Left ventricle myocardium inferior (tissue), 1 donor: ENCODE measurements at places on chromosomes 12 and 14.

DNA sequence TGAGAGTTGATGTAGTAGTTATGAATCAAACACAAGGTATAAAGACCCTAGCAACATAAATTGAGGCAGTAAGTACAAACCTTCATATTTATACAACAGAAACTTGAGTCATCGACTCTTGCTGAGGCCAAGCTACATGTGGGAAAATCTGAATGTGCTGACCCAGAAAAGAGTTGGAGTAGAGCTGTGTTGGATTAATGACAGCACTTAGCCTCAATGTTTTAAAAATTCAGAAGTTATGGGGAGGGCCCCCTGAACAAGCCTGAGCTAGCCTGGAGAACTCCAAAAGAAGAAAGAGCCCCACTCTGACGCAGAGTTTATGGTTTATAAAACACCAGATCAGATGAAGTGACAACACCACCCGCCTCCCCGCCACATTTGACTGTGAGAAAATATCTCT, 100.0 kb downstream of the DUSP6 start:
- no peak overlapping the region for H3K27ac ChIP-seq
- peaks cover 33% of the 10 kb centered on the region for H3K4me1 ChIP-seq
- no peaks in the 10 kb centered on the region for H3K36me3 ChIP-seq

DNA sequence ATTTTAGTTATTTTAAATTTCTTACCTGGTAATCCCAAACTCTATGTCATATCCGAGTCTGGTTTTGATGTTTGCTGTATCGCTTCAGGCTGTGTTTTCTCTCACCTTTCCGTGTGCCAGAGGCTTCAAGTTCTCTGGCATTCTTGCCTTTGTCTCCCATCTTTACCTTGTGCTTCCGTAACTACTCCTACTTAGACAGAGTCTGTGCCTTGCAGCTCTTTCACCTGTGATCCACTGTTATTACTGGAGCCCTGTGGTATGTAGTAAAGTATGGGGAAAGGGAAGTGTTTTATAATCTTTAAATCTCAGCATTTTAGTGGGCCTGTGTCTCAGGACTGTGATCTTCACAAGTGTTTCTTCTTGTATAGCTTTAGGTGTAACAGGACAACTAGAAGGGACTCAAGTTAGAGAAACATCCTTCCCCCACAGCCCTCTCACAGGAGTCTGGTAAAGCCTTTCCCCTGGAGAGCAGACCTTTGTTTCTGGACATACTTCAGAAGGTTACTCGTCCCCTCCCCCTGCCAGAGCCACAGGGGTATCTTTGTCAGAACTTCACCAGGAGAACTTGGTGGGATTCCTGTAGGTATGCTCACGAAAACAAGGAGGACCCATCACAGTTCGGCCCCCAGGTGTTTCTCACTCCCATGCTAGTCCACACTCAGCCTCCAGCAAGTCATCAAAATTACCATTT, 11.1 kb downstream of the IFNG start:
- H3K27me3 ChIP-seq: no peaks in the 10 kb centered on the region
- H3K27ac ChIP-seq: no peak overlapping the region
- peaks cover 7% of the 10 kb centered on the region for H3K4me1 ChIP-seq
- H3K4me3 ChIP-seq: no peak overlapping the region
- DNase-seq: no peak
- no peaks in the 10 kb centered on the region for H3K36me3 ChIP-seq

DNA sequence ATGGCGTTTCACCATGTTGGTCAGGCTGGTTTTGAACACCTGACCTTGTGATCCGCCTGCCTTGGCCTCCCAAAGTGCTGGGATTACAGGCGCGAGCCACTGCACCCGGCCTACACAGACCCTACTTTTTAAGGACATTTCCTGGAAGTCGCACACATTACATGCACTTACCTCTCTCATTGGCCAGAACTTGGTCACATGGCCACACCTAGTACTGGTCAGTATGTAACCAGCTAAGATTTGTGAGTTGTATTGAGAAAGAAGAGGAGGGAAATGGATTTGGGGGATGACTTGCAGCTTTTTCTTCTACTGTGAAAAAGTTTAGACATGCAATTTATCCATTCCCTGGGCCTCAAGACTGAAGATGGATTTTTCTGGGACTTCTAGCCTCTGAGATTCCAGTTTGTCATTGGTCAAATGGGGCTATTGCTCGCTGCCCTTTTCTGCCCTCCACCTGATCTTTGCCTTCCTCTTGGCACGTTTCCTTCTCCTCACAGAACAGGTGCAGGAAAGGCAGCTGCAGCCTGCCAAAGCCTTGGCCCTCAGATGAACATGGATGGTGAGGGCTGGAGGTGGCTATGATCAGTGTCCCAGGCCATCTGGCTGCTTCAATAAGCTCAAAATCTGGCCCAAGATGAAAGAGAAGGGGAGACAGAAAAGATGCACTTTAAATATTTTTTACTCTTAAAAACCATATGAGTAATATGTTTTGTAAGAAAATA, 7.1 kb upstream of the ZDHHC22 start:
- DNase-seq: no peak
- H3K4me3 ChIP-seq: no peak overlapping the region
- H3K27ac ChIP-seq: no peak overlapping the region

DNA sequence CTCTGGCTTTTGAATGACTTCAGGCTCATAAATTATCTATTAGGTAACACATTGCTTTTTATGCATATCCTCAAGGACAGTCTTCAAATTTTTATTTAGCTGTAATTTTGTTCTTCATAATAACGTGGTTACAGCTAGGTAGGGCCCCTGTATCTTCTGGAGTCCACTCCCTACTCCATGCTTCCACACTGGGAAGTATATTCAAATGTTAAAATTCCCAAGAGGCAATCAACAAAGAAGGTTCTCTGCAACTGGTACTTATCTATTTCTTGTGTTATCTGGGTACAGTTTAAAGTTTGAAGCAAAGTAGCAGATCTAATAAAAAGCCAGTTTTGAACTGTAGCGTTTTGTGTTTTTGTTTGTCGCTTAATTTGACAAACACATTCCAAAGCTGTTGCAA, 20.1 kb upstream of the BAZ1A start:
- no peaks in the 10 kb centered on the region for H3K27me3 ChIP-seq
- H3K36me3 ChIP-seq: no peaks in the 10 kb centered on the region
- H3K27ac ChIP-seq: no peak overlapping the region
- H3K4me3 ChIP-seq: no peak overlapping the region
- DNase-seq: no peak

GRCh38 chr12:117409286-117409685, 47.9 kb upstream of the NOS1 start:
- no peak for DNase-seq
- peaks cover 23% of the 10 kb centered on the region for H3K4me1 ChIP-seq
- no peak overlapping the region for H3K27ac ChIP-seq
- no peaks in the 10 kb centered on the region for H3K36me3 ChIP-seq
- H3K27me3 ChIP-seq: peaks cover 6% of the 10 kb centered on the region

DNA sequence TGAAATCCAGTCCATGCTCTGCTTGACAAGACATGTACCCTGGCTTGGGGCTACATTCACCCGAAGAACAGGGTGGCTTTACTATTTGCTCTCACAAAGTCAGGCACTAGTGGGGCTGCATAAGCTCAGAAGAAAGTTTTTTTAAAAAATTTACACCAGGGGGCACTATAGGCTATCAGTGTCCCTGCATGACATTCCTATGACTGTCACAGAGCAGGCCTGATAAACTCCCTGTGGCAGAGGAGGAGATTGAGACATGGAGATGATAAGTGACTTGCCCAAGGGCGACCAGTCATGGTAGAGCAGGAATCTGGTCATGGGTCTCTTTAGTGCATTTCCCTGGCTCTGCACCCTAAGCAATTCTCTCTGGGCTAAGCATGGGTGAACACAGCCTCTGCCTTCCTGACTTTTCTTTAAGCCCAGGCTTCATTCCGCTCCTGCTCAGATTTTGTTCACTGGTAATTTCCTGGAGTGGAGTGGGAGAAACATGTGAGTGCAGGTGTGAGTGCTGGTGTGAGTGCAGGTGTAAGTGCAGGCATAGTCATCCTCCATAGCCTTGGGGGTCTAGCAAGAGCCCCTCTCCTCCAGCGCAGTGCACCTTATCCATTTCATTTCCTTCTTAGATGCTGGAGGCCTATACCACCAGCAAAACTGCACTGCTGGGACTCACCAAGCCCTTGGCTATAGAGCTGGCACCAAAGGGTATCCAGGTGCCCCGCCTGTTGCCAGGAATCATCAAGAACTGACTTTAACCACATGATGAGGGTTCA, 91.6 kb downstream of the DHRS2 start:
- no peak for DNase-seq
- no peaks in the 10 kb centered on the region for H3K4me1 ChIP-seq
- H3K27me3 ChIP-seq: peaks cover 18% of the 10 kb centered on the region
- no peak overlapping the region for H3K4me3 ChIP-seq
- no peak overlapping the region for H3K27ac ChIP-seq
- no peaks in the 10 kb centered on the region for H3K36me3 ChIP-seq

DNA sequence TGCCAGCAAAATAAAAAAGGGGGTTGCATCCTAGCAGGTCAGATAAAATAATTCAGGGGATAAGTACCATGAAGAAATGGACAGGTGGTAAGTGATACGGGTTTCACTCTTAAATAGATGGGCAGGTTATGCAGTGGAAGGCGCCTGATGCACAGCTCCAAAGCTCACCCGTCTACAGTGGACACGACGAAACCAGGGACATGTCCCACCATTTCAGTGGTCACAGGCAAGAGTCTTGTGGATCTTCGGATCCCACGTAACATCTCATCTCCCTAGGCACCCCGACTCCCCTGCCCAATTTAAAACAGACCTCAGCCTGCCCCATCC, 60.5 kb downstream of the DDX51 start:
- DNase-seq: no peak
- H3K4me3 ChIP-seq: peak overlapping the region; percentile 95
- H3K36me3 ChIP-seq: no peaks in the 10 kb centered on the region
- peaks cover 20% of the 10 kb centered on the region for H3K4me1 ChIP-seq

GRCh38 chr14:50798048-50798421, 32.9 kb downstream of the NIN start:
- peaks cover 31% of the 10 kb centered on the region for H3K4me1 ChIP-seq
- no peaks in the 10 kb centered on the region for H3K36me3 ChIP-seq
- no peak for DNase-seq
- H3K27me3 ChIP-seq: no peaks in the 10 kb centered on the region

GRCh38 chr14:74333909-74334308, 14.4 kb upstream of the VRTN start:
- H3K4me3 ChIP-seq: no peak overlapping the region
- peaks cover 15% of the 10 kb centered on the region for H3K27me3 ChIP-seq
- H3K27ac ChIP-seq: no peak overlapping the region
- no peak for DNase-seq
- H3K4me1 ChIP-seq: no peaks in the 10 kb centered on the region
- no peaks in the 10 kb centered on the region for H3K36me3 ChIP-seq

- H3K27ac ChIP-seq: no peak overlapping the region
- DNase-seq: no peak
- H3K36me3 ChIP-seq: no peaks in the 10 kb centered on the region
- no peaks in the 10 kb centered on the region for H3K27me3 ChIP-seq
- peaks cover 32% of the 10 kb centered on the region for H3K4me1 ChIP-seq
- H3K4me3 ChIP-seq: no peak overlapping the region
Measured at GRCh38 chr12:89547101-89547500, 21.3 kb upstream of the POC1B start.

GRCh38 chr14:103716899-103717411, 1.3 kb downstream of the ZFYVE21 start:
- H3K4me3 ChIP-seq: peak overlapping the region; percentile 94
- peaks cover 73% of the 10 kb centered on the region for H3K4me1 ChIP-seq
- H3K27me3 ChIP-seq: no peaks in the 10 kb centered on the region
- no peak for DNase-seq
- no peak overlapping the region for H3K27ac ChIP-seq

- H3K4me3 ChIP-seq: no peak overlapping the region
- H3K4me1 ChIP-seq: peaks cover 6% of the 10 kb centered on the region
- no peak overlapping the region for H3K27ac ChIP-seq
Measured at GRCh38 chr12:14605401-14605989, 37.8 kb upstream of the PLBD1 start.

GRCh38 chr14:100408350-100409002, 85.3 kb downstream of the SLC25A47 start:
- no peak overlapping the region for H3K27ac ChIP-seq
- H3K4me1 ChIP-seq: peaks cover 14% of the 10 kb centered on the region
- no peaks in the 10 kb centered on the region for H3K27me3 ChIP-seq
- no peak overlapping the region for H3K4me3 ChIP-seq

- H3K27ac ChIP-seq: no peak overlapping the region
- peaks cover 16% of the 10 kb centered on the region for H3K4me1 ChIP-seq
- DNase-seq: no peak
- no peak overlapping the region for H3K4me3 ChIP-seq
Measured at GRCh38 chr12:108584456-108585065, 13.3 kb downstream of the TMEM119 start.
